Activated T-helper 1 cell treated with anti-CD3 and anti-CD28 coated beads, Interleukin-12 subunit alpha, Interleukin-12 subunit beta, Interleukin-2, Interleukin-4 antibody, amounts not matched to agents 30 ng/mL and 10 ng/mL and 1 ng/mL, durations not matched to agents 14 hours and 24 hours and 36 hours (primary cell): ENCODE measurements at places on chromosomes 11 and 22. TPM values are rescaled to one million over a fixed set of nuclear protein-coding genes. Genes with fewer than 3 reads are reported as not detected.

GRCh38 chr11:62540804-62541701, 5.6 kb downstream of the AHNAK start:
- DNase-seq = no peak

DNA sequence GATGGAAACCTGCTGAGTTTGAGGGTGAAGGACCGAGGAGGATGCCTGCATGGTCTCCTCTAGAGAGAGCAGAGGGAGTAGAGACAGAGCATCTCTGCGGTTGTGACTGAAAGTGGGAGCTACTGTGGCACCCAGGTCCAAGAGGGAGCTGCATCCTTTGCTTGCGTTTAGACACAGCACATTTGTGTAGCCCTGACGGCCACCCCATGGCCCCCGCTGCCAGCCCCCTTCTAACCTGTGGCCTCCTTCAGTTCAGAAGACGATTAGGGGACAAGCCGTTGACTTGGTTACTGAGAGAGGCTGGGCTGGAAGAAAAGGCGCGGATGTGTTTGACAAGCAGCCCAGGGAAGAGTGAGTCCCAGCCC, 690.9 kb downstream of the BRD1 start:
- DNase-seq = no peak

DNA sequence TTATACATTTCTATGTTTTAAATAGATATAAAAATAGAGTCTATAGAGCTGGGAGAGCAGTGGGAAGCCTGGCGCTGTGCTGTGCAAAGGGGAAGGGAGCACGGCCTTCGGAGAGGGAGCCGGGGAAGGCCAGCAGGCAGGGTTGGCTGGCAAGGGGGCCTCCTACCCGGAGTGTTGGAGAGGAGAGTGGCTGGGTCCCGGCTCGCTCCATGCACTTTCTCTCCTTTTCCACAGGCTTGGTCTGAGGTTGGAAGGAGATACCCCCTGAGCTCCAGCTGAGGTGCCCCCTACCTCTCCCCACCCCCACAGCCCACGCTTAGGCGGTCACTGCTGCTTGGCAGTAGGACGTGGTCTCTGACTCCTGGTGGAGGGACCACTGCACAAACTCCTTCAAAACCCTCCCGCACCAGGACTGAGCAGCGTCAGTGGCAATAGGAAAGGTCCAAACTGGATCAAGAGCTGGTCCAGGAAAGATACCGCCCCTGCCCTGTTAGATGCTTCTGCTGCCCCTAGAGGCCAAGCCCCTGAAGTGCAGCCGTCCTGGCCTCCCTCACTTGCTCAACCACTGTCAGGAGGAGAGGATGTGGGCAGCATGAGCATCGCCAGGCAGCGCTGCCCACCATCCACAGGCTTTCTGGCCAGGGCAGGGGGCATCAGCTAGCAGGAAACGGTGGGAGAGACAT, 52.9 kb downstream of the SYT13 start:
- peak; percentile 34 for DNase-seq

- no peak for DNase-seq
Measured at GRCh38 chr22:44382116-44383038, 69.6 kb upstream of the SHISAL1 start.

- no peak for DNase-seq
Measured at GRCh38 chr11:44016546-44017442, 31.0 kb upstream of the ACCSL start.

- DNase-seq = no peak
Measured at GRCh38 chr11:2083411-2083810, 55.8 kb downstream of the IGF2 start.

- DNase-seq = no peak
Measured at GRCh38 chr22:19772673-19773469, 12.3 kb downstream of the TBX1 start.

GRCh38 chr11:115817844-115818468, 313.7 kb upstream of the CADM1 start:
- no peak for DNase-seq

DNA sequence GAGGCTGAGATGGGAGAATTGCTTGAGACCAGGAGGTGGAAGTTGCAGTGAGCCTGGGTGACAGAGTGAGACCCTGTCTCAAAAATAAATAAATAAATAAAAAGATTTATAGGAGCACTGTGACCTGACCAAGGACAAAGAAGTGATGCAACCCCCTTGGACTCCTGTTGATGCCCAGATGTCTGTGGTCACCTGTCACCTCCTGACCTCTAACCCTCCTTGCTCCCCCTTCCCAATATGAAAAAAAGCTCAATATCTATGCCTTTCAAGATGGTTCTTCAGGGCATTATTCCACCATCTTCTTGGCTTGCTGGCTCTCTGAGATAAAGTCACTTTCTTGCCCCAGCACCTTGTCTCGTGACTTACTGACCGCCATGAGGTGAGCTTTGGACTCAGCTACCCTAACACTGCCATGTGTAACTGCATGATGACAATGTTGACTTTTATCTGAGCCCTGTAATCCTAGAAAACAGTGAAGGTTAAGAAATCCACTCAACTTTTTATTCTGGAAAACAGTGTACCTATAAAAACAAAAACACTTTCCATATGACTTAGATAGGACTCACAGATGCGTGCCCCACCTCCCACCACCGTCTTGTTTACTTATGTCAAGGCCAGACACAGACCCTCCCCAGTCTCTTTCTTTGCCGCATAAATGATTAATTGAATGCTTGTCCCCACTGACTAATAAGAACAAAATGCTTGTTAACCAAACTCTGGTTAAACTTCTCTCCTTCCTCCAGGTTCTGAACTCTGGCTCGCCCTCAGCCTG, 360.5 kb downstream of the BUD13 start:
- no peak for DNase-seq

DNA sequence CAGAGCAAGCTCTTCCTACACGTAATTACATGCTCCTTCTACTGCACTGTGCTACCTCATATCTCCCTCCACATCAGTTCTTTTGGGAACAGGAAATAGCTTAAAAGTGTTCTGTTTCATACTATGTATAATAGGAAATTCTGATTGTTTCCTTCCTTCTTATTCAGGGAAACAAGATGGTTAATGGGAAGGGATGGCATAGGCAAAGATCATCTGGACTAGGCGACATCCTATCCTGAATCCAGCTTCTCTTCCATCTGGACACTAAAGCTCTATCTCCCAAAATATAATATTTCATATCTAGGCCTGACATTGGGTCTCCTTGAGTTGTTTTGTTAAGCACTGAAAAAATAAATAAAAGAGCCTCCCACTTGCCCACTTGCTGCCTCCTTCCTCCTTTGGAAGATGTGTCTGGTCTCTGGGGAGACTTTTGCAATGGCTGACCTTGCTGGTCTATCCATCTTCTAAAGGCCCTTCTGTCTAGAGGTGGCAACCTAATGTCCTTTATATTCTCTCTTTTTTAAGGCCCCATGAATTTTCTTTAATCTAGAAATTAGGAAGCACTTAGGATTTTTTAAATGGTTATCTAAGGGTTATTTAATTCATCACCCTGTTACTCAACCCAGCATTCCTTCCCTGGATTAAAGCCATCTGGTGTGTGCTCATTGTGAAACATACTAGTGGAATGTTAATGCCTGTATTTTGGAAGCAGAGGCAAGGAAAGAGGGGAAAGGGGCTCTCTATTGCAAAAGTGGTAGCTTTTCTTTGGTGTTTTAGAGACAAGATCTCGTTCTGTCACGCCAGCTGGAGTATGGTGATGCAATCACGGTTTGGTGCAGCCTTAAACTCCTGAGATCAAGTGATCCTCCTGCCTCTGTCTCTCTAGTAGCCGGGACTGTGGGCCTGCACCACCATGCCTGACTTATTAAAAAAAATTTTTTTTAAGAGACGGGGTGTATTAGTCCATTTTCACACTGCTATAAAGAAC, 20.6 kb downstream of the CLMP start:
- DNase-seq = no peak

DNA sequence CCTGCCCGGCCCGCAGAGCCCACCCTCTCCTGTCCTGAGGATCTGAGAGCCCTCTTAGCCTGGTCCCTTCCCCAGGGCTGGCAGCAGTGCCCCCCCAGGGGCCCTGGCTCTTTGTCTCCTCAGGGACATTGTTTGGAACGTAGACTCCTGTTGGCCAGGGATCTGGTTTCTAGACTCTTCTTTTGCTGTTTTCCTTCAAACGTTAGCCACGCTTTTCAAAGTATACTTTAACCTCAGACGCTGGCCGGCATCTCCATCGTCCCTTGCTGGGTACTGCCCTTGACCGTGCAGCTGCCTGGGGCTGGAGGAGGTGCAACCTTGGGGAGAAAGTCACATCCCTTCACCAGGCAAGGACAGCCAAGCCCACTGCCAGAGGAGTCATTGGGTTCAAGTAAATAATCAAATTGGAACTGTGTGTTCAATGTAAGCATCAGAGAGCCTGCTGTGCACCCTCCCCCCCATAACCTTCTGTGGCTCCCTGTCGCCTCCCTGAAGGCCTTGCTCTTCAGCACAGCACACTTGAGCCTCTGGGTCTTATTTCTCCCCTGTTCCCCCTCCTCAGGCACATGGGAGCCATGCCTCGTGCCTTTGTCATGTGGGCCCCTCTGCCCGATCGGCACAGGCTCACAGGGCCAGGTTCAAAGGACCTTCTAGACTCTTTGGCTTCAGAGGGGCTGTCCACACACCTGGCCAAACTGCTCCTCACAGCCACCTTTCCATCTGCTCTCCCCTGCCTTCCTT, 21.8 kb upstream of the WNT7B start:
- no peak for DNase-seq

- no peak for DNase-seq
Measured at GRCh38 chr11:19978668-19979518, 181.4 kb downstream of the DBX1 start.

DNA sequence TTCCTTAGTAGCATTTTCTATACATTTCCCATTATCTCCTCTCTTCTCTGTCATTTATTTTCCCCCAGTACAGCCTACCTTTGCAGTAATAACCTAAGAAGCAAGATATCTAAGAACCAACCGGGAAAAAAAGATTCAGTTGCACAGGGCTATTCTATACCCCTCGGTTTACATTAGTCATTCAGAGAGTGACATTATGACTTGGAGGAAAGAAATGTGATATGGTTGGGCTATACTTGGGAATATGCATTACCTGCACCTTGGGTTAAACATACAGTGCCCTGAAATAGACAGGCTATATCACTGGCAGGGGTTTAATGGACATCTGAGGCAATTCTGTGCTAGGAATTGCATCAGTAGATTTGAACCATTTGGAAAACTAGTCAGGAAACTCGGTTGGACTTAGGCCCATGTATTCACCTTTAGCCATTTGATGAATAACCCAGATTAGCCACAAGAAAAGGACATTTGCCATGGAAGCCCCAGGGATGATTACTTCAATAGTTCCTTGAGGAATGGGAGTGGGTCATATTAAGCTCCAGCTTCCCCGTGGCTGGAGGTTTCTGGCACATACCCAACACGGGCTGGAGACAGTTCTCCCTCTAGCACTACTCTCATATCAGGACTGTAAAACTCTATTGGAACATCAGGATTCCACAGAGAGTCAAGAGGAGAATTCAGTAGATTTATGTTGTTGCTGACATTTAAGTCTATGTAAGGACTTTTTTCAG, 973.2 kb downstream of the NTM start:
- no peak for DNase-seq

DNA sequence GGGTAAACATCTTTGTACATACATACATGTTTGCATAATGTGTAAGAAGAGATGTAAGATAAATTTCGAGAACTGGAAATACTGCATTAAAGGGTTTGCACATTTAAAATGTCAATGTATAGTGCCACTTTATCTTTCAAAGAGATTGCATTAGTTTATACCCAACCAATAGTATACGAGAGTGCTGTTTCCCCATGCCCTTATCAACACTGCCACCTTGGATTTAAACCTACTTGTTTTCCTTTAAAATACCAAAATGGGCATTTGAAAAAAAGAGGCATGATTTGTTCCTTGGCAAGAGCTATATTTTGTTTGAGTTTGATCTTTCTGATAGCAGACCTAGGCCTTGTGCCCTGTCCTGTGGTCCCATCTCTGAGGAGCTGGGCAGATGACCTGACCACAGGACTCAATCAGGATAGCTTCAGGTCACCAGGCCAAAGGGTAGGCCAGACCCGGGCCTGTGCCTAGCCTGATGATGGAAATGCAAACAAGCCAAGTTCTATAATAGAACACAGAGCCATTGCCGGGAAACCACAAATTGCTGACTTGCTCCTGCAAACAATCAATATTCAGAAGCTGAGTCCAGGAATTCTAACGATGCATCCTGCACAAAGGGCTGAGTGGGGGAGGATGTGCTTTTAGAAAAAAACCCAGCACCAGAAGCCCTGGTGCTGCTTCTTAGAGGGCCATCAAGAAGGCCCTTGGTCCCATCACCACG, 16.9 kb upstream of the ALG8 start:
- no peak for DNase-seq

- no peak for DNase-seq
Measured at GRCh38 chr11:45658292-45658991, 7.0 kb downstream of the CHST1 start.

DNA sequence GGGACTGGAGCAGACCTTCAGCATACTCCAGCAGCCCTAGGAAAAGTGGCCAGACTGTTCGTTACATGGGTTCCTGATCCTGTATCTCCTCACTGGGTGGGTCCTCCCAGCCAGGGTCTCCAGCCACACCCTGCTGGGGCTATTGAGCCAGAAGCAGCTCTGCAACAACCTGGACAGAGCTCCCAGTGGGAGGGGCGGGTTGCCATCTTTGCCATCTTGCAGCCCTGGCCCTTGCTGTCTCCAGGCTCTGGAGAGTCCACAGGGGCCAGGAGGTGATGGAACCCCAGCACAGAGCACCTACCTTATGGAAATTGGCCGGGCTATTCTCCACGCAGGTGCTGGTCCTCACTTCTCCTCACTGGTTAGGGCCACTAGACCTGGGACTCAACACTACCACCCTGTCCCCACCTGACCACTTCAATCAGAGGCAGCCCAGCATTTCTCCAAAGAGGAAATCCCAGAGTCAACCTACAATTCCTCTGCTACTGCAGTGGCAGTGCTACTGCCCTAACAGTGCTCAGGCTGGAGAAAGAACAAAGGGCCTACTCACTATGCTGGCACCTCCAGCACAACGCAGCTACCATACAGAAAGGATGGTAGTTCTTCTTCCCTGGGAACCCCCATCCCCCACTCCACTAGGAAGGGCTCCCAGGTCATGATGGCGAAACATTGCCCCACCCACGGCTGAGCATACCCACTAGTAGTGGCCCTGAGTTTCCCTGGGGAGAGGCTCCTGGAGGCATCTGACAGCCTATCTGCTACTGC, 290.2 kb upstream of the NCAM1 start:
- DNase-seq = no peak

GRCh38 chr11:57203359-57203758, 21.6 kb downstream of the LRRC55 start:
- no peak for DNase-seq

GRCh38 chr11:73285721-73286120, 13.6 kb downstream of the P2RY6 start:
- DNase-seq = no peak

DNA sequence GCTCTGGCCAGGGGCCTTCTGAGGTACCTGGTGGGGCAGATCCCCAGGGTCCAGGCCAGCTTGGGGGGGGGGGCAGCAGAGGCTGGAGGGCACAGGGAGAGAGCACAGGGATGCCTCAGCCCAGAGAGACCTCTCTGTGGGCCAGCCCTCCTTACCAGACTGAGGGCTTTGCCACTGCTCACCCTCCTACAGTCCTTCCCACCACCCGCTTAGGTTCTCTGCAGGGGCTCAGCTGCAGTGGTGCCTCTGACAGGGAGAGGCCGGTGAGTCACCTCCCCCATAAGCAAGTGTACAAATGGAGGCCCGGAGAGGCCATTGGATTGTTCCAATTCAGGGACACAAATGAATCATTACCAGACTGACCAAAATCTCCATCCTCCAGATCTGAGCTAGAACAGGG, 68.1 kb upstream of the LMO1 start:
- no peak for DNase-seq

The CDC42EP1 gene
- total RNA-seq = 1.1 and 1.5 TPM in 2 replicates

The FIBIN gene
- total RNA-seq = not detected in 2 replicates

The BRSK2 gene
- 0.36 and 0.47 TPM in 2 replicates for total RNA-seq

The CCDC89 gene
- total RNA-seq = 0.39 and 0.62 TPM in 2 replicates

The SERHL2 gene
- total RNA-seq = 1.4 and 2.1 TPM in 2 replicates

The RIBC2 gene
- 10.6 and 12.6 TPM in 2 replicates for total RNA-seq

The APOA1 gene
- total RNA-seq = 0.22 TPM in 1 of 2 replicates, not detected in the other

The SPON1 gene
- 0.20 and 0.29 TPM in 2 replicates for total RNA-seq
